ENCODE measurements at places on chromosomes 11 and 22.
A peak's percentile ranks its signal among the peaks of the same experiment; 100 is the strongest.

DNA sequence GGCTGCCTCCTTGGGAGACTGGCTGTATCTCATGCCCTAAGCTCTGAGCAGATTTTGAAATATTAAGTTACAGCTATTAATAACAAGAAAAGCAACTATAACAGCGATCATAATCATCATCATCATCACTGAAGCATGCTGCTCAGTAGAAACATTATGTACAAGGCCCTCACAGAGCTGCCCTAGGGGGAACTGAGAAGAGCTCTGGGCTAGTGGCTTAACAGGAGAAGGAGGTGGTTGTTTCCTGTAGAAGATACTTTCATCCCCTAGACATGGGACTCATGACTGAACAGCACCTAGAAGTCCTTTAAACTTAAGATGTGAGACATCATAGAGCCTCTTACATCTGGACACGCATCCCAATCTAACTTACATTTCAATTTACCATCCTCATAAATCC is 332.8 kb upstream of the PLET1 start:
- no peak for DNase-seq

GRCh38 chr11:55726715-55727324 is 46.4 kb upstream of the OR5D13 start:
- no peak for DNase-seq

DNA sequence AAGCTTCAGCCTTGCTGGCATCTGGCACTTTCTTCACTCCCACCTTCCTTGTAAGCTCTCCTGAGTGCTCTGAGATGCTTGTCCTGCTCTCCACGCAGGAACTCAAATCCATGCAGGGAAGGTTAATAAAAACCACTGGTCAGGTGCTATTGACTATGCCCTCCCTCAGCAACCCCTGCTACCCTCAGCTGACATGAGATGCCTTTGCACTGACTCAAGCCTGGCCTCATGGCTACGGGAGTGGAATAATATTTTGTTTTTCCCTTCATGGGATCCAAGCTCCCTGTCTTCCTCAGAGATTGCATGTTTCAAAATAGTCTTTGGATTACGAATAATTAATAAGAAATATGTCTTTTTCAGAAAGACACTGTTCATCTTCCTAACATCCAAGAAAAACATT is 31.7 kb upstream of the ABCC8 start:
- DNase-seq: no peak

DNA sequence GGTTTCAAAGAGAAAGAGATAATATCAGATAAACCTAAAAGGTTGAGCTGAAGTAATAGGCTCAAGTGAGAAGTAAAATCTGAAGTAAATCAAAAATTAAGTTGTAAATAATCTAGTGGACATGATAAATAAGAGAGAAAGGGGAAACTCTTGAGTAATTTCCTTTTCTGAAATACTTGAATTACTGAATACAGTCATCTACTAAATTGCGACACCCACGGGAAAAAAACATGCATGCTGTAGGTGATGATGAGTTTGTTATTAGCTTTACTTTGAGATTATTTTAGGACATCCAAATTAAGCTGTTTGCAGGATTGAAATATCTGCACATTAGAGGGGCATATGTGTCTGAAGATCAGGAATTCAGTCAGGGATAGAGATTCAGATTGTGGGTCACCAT is 50.0 kb upstream of the CARD18 start:
- DNase-seq: no peak

- no peak for DNase-seq
Measured at GRCh38 chr22:37289156-37289735, 6.9 kb downstream of the CYTH4 start.

GRCh38 chr11:103051981-103052380 is 40.0 kb downstream of the DCUN1D5 start:
- no peak for DNase-seq

DNA sequence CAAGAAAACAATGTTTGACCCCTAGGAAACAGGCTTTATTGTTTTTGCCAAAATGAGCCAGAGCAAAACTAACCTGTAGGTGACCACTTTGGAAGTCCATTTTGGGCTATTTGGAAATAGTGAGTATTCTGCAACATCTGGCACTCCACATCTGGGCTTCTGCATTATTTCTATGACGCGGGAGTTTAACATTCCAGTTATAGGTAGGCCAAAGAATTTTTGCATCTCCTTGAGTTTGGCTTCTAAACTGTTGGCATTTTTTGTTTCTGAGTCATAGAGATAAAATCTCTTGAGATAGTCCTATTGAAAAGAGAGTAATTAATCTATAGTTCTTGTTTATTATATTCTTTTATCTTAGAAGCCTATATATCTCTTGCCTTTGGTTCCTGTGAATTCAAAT is 2.9 kb downstream of the MMP7 start:
- no peak for DNase-seq

- DNase-seq: no peak
Measured at GRCh38 chr22:24500277-24500820, 5.2 kb downstream of the UPB1 start.

DNA sequence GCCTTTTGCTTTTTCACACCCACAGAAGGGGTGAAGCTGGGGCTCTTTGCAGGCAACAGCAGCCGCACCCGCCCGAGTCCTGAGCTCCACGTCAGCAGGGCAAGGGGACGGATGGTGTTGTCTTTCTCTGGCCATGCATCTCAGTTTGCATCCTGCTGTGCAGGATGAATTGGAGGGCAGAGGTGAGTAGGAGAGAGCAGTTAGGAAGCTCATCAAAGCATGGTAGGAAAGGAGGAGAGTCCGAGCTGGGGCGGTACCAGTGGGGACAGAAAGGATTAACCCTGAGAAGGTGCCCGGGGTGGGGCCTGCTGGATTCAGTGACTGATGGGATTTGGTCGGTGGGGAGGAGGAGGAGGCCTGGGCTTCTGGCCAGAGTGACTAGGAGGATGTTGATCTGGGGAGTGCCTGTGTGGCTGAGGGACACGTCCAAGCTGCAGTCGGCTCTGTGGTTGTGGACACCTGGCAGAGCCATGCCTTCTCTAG is 14.6 kb downstream of the FAM83F start:
- DNase-seq: peak; percentile 80

DNA sequence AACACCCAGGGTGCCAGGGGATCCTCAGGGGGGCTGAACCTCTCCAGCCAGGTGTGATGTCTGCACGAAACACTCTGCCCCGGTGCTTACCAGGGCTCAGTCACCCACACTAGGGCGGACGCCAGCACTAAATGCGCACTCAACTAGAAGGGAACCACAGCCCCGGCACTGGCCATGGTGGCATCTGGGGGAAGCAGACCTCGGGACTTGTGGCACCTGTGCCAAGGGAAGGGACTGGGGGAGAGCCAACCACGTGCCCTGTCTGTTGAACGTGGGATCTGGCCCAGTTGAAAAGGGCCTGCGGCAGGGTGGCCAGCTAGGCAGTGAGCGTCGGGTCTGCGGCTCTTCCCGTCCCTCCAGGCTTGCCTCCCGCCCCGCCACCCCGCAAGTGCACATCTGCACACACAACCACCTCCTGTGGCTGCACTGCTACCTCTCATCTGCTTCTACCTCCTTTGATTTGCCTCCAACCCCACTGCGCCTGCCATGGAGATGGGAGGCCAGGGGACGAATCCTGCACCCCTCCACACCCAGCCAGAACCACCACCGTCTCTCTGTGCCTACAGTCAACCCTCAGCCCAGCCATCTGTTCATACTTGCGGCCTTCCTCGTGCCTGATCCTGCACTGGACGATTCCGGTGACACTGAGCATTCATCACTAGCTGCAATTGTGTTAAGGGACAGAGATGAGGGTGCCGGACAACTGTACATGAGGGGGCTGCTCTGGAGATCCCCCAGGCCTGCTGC is 15.0 kb upstream of the MOB2 start:
- no peak for DNase-seq

GRCh38 chr11:69352166-69352565 is 58.2 kb downstream of the MYEOV start:
- DNase-seq: no peak

- no peak for DNase-seq
Measured at GRCh38 chr11:32309530-32310213, 125.7 kb downstream of the WT1 start.

GRCh38 chr11:128484172-128484571 is 103.2 kb downstream of the ETS1 start:
- no peak for DNase-seq

DNA sequence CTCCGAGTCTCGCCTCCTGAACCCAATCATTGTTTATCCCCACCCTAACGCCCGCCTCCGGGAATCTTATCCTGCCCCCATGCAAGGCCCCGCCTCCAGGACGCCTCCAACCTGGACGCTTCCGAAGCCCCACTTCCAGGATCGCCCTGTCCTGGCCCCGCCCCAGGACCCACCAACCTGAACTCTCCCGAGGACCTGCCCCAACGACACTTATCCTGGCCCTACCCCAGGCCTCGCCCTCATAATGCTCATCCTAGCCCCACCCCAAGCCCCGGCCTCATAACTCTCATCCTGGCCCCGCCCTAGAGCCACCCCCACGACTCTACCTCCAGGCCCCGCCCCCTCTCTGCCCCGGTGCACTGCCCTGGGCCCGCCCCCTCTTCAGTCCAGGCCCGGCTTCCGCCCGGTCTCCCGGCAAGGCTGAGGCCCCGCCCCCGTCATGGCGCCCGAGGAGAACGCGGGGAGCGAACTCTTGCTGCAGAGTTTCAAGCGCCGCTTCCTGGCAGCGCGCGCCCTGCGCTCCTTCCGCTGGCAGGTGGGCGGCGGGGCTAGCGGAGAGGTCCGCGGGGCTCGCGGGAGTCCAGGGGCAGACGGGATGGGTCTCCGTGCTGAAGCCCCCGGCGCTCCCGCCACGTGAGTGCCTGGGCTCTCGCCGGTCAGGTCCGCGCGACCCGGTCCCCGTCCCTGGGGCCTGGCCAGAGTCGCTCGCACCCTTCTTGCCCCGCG is 45.7 kb upstream of the DEFB108B start:
- peak; percentile 93 for DNase-seq

DNA sequence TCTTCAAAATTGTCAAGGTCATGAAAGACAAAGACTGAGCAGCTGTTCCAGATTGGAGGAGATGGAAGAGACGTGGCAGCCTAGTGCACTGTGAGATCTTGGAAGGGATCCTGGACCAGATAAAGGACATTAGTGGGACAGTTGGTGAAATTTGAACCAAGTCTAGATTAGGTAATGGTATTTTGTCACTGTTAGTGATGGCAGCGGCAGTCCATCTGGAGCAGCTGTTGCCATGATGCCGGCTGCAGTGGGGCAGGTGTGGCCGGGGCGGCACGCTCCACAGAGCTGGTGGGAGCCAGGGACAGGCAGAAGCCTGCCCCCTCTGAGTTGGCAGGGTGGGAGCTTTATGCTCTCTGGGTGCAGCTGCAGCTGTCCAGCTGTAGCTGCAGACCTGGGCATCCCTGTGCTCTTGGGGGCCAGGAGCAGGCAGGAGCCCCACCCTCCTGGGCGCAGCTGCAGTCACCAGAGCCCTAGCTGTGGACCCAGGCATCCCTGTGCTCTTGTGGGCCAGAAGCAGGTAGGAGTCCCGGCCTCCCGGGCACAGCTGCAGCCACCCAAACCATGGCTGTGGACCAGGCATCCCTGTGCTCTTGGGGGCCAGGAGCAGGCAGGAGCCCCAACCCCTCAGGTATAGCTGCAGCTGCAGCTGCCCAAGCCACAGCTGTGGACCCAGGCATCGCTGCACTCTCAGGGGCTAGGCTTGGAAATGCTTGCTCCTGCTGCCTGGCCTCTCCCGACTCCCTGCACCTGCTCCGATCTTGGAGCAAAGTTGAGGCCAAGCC is 20.7 kb downstream of the DIXDC1 start:
- DNase-seq: no peak

DNA sequence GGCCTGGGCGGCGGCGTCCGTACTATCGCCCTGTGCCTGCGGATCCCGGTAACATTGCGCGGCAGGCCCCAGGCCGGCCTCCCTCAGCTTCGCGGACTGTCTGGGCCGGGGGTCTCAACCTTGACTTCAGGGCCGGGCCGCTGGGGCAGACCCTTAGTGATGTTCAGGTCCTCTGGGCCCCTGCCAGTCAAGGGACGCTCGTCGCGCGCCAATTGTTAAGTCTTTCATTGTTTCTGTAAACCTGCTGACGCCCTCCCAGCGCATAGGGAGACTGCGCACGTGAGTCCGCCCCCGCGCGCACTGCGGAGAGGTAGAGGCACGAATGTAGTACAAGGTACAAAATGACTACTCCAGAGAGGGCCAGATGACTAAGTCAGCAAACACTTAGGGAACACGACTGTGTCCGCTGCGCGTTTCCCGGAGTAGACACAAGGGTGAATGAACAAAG is 451 bp upstream of the HDHD5 start:
- DNase-seq: peak; percentile 10

DNA sequence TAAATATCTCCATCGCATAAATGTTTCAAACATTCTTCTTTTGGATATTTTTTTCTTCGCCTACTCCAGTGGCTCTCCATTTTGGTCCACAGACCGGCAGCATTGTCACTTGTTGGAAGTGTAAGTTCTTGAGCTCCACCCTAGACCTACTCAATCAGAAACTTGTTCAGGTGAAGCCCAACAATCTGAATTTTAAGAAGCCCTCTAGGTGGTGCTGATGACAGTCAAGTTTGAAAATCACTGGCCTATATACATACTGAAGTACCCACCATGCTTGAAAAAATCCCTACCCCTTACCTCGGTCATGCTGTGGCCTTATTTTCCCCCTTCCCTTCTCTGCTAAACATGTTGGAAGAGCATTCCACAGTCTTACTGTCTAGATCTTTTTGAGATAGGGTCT is 10.2 kb upstream of the ACAT1 start:
- no peak for DNase-seq

- DNase-seq: no peak
Measured at GRCh38 chr11:118071416-118072030, 5.4 kb upstream of the TMPRSS4 start.

- no peak for DNase-seq
Measured at GRCh38 chr11:76888989-76889388, 28.3 kb downstream of the ACER3 start.

DNA sequence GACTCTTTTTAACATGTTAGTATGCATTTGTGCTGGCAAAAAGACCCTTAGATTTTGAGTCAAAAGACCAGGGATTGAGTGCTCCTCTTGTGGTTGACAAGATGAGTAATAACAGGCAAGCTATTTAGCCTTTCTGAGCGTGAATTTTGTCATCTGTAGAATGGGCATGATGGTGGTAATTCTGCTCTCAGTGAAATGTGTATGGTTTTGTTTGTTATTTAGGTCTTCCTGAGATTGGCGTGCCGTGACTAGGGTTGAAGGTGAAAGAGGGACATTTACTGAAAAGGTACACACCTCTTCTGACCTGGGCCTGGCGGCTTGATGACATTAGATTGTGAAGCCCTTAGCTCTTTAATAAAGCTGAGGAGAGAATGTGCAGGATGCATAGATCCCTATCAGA is 8.4 kb upstream of the CEP295 start:
- no peak for DNase-seq

DNA sequence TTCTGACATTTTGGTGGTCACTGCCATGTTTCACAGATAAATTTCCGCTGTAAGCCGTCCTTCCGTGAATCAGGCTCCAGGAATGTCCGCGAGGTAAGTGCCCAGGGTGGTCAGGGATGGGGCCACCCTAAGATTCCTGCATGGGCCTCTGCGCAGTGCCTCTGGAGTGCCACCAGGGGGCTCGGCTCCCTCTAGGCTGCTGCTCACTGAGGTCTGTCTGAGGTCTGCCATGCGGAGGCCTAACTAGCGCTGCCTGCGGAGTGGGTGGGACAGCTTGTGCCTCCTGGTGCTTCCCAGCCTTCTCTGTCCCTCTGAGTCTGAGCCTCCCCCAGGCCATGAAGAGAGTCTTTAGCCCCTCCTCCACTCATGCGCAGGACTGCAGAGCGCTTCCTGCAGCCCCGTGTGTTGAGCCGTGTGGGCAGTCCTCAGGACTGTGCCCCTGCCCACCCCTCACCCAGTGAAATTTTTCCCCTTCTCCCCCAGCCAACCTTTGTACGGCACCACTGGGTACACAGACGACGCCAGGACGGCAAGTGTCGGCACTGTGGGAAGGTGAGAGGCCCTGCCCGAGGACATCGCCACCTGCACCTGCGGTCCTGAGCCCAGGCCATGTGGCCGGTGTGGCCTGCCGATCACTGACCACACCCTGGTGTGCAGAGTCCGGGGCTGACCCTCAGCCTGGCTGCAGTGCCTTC is 11.9 kb upstream of the MDK start:
- DNase-seq: peak; percentile 27

All from DMS153 (cell line).